Adipocyte (in vitro differentiated cells): ENCODE measurements at places on chromosomes 16 and 17.

GRCh38 chr16:47162670-47163420 lies 19.1 kb upstream of the NETO2 start:
- DNase-seq: no peak

GRCh38 chr16:591892-592517 lies 2.1 kb downstream of the RAB40C start:
- no peak for DNase-seq

DNA sequence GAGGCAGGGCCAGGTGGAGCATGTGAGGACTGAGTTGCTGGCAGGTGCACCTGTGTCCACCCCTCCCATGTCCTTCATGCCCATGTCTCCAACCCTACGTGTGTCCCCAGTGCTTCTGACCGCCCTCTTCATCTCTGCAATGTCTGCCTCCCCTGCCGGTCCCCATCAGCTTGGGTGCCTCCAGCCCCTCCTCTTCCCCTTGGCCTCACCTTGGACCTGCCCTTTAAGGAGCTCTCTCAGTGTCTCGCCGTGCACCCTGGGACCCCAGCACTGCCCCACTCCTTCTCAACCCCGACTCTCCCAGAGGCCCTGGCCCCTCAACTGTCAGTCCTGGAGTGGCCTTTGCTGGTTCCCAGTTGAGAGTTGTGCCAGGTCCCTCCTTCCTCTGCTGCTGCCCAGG lies 15.0 kb downstream of the RIPOR1 start:
- DNase-seq: no peak

- DNase-seq: no peak
Measured at GRCh38 chr17:10633738-10634379, 23.2 kb downstream of the MYH3 start.

DNA sequence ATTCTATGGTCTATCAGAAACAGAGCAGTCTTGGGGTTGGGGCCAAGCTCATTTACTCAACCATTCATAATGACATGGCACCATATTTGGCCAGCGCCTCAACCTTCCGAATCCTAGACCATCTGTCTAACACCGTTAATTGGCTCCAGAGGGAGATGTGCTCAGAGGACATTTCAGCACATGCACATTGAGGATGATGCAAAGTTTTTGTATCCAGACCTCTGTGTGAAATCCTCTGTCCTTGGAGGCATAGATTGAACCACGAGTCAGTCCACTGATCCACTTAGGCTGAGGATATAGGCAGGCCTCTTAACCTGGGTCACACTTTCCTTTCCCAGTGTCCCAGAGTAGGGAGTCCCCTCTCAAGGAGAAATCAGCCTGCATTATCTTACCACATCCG lies 85.5 kb downstream of the SHISA6 start:
- no peak for DNase-seq

DNA sequence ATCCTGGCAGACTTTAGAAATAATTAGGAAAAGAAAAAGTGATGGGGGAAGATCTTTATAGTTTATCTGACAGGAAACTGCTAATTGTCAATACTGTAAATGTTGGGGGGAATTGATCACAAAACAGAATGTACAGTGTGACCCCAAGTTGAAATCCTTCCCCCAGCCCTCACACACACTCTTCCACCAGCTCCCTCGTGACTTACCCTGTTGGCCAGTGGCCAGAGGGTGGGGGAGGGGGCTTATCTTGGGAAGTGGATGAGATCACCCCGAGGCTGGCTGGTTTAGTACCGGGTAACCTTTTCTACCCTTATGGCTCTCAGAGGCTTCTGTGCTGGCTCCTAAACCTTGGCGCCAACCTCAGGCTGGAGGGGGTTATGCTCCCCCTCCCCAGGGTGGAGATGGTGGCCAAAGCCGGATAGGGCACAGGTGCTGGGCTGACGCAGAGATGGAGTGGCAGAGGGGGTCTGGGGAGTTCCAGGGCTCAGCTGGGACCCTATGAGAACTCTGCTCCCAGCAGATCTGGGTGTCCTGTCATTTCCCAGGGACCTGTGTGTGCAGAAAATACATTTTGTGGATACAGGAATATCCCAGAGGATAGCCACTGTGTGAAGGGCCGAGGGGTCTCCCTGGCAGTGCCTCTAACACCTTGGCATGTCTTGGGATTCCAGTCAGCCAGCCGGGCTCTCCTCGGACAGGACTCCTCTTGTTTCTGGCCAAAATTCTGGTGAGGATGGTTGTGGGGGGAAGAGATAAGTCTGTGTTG lies 18.6 kb downstream of the CDH16 start:
- peak; percentile 59 for DNase-seq

GRCh38 chr16:22252317-22252716 lies 44.9 kb upstream of the POLR3E start:
- no peak for DNase-seq

GRCh38 chr17:64091116-64091515 lies 38.8 kb downstream of the ERN1 start:
- DNase-seq: no peak

DNA sequence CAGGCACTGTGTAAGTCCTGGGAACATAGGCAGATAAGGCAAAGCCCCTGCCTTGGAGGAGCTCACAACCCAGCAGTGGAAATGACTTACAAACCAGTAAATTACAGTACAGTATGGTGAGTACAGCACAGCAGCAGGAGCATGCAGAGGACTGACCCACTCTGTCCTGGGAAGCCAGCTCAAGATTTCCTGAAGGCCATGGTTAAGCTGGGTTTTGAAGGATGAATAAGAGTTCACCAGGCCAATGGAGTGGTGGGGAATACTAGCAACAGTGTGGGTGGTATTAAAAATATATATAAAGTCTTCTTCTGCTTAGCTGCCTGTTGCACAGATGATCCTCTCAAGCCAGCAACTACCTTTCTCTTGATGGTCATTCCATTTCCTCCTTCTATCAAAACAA lies 3.0 kb upstream of the GAN start:
- DNase-seq: no peak

GRCh38 chr17:20206591-20206990 lies 197.4 kb downstream of the SPECC1 start:
- peak; percentile 79 for DNase-seq

DNA sequence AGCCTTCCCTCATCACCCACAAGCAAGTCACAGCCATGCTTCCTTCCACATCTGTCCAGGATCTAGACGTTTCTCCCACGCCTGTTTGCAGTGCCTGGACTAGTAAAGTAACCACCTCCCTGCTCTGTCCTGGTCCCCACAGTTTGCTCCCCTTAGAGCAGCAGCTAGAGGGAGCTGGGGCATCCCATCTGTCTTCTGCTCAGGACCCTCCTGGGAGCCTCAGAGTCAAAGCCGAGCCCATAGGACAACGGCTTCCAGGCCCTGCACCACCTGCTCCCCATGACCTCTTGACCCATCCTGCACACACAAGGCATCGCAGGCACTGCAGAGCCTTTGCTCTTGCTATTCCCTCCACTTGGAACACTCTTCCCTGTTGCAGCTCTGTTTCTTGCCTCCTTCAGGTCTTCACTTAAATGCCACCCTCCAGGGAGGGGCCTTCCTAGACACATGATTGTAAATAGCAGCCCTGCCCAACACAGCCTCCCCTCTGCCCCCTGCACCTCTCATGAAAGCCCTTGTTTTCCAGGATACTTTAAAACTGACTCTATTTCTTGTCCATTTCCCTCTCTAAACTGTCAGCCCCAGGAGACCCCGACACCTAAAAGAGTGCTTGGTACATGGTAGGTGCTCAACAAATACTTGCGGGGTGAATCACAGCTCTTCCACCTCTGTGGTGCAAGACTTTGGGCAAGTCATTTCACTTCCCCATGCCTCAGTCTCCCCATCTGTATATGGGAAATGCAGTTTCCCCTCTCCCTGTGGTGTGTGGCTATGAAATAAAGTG lies 3.1 kb downstream of the NATD1 start:
- DNase-seq: no peak

DNA sequence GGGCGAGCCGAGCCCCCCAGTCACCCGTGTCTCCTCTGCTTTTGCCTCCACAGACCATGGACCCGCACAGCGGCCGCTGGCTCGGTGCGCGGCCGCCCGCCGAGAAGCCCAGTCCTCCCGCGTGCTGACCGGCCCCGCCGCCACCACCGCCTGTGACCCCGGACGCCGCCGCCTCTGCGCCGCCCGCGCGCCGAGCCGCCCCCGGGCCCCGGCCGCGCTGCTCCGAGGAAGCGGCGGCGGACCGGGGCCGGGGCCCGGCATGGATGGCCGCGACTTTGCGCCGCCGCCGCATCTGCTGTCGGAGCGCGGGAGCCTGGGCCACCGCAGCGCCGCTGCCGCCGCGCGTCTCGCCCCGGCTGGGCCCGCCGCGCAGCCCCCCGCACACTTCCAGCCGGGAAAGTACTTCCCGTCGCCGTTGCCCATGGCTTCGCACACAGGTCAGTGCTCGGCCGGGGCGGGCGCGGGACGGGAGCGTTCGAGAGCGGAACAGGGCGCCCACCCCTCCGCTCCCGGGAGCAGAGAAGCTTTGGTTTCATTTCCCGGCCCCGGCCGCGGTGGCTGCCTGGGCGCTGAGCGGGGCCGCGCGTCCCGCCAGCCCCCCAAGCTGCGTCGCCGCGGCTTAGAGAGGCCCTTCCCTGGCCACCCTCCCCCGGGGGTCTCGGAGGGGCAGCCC lies 4.4 kb downstream of the BAHCC1 start:
- peak; percentile 74 for DNase-seq

- DNase-seq: no peak
Measured at GRCh38 chr17:76528528-76529223, 8.8 kb downstream of the CYGB start.

DNA sequence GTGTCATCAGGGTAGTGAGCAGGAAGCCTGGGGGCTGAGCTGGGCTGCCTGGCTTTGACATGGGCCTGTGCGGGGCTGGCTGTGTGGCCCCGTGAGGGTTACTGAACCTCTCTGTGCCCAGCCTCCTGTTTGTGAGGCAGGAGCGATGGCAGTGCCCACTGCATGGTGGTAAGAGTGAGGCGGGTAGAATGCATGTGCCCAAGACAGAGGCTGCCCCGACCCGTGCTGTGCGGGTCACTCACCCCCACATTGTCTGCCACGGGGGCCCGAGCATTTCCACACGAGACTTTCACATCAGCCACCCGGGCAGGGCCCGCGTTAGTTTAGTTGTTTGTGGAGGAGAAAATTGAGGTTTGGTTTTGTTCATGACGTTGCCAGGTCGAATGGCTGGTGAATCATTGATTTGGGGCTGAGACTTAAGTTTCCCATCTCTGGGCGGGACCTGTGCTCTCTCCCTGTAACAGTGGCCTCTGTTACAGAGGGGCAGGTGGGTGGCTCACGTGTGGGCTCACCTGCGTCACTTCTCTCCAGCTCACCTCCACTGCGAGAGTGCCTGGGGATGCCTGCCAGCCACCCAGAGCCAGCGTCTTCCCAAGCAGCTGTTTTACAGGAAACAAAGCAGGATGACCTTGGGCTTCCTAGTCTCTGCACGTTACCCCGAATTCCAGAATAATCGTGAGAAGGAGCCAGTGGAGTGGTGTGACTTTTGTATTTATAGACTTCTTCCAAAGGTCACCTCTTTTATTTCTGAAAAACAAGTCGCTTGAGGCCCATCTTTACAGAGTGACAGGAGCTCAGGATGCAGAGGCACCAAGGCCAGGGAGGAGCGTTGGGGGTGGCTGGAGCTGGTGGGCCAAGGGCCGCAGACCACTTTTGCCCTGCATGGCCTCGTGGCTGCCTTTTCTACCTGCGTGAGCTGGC lies 150.6 kb downstream of the RPTOR start:
- DNase-seq: no peak

GRCh38 chr17:77948690-77949114 lies 9.8 kb upstream of the TNRC6C start:
- DNase-seq: peak; percentile 75

- peak; percentile 21 for DNase-seq
Measured at GRCh38 chr17:15456496-15456895, 10.9 kb downstream of the CDRT4 start.

DNA sequence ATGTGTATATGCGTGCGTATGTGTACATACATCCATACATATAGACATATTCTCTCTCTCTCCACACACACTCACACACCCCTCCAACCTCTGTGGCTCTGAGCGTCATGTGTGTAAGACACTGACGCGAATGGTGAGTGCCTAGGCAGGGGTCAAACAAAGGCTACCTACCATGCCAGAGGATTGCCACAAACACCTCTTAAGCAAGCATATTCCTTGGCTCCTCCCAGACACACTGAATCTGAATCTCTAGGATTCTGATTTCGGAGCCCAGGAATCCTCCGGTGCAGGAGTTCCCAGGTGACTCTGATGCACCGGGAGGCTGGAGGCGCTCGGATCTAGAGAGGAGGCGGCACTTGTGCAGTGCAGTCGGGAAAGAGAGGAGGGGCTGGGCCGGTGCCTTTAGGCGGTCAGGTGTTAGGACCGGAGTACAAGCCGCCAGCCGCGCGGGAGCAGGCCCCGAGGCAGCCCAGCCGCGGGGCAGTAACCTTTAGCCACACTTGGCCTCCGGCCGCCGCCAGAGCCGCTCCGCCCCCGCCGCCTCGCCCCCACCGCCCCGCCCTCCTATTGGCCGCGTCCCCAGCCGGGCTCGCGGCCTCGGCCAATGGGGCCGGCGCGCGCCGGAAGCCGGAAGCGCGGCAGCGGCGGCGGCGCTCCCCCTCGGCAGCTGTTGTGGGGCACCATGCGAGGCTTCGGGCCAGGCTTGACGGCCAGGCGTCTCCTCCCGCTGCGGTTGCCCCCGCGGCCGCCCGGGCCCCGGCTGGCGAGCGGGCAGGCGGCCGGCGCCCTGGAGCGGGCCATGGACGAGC lies at the start of gene MLYCD:
MLYCD (plus strand) TSS at position 653 of the 809 bp plus-strand sequence; CDS start at position 683, 30 bp downstream.
- DNase-seq: peak; percentile 93

DNA sequence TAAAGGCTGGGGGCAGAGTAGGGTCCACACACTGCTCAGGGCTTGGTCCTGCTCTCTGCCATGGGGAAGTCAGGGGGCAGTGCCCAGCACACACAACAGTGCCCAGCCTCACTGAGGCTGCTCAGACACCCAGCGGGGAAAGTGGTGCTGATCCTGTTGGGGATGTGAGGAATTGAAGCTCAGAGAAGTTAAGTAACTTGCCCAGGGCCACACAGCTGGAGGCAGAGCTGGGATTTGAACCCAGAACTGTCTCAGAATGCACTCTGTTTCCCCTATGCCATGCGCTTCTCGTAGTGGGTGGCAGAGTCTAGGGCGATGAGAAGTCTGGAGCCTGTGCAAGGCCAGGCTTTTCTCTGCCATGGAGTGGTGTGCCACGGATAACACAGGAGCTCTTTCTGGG lies 59.3 kb downstream of the SDK2 start:
- DNase-seq: no peak

DNA sequence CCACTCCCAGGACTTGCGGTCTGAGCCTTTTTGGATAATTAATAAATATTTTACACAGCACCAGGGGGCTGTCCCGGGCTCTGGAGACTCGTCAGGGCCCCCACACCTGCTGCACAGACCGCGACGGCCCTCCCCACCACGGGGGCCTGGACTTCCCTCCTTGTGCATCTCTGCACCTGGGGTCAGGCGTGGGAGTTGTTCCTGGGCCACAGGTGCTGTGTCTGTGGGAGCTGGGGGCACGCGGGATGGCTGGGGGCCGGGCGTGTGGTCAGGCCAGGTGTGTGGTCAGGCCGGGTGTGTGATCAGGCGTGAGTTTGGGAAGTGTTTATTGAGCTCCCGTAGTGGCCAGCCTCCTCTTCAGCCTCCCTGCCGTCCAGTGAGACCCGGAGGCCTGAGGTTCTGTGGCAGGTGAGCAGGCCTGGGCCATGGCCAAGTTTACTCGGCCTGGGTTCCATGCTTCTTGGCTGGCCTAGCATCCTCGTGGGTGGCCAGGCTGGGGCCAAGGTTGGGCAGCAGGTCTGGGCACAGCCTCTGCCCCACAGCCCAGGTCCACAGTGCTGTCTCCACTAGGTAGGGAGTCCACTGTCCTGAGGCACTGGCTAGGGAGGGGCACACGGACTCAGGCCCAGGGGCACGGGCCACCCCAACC lies 1.9 kb upstream of the STUB1 start:
- no peak for DNase-seq

GRCh38 chr17:43768382-43768781 lies 9.8 kb upstream of the SOST start:
- no peak for DNase-seq
